ENCODE measurements at places on chromosomes 6 and 20. TPM values are rescaled to one million over a fixed set of nuclear protein-coding genes. Genes with fewer than 3 reads are reported as not detected.

Gene MDFI
- 75.8 TPM for total RNA-seq

Gene EYS
- total RNA-seq = 1.3 TPM

Gene DEFB121
- total RNA-seq = not detected

Gene CTSZ
- 238 TPM for total RNA-seq

Gene NR2E1
- not detected for total RNA-seq

GRCh38 chr20:39865446-39865845 lies 823.6 kb downstream of the MAFB start:
- no peaks in the 10 kb centered on the region for H3K36me3 ChIP-seq
- no peaks in the 10 kb centered on the region for H3K4me1 ChIP-seq
- no peak for DNase-seq
- H3K27me3 ChIP-seq = no peaks in the 10 kb centered on the region

- H3K4me1 ChIP-seq = no peaks in the 10 kb centered on the region
- no peak for DNase-seq
- H3K4me3 ChIP-seq = no peak overlapping the region
Observed at GRCh38 chr6:101614774-101615173, 221.3 kb downstream of the GRIK2 start.

GRCh38 chr6:112049026-112049799 lies 4.7 kb upstream of the CCN6 start:
- H3K27me3 ChIP-seq = no peaks in the 10 kb centered on the region
- no peak for DNase-seq
- H3K36me3 ChIP-seq = no peaks in the 10 kb centered on the region
- no peak overlapping the region for H3K4me3 ChIP-seq
- no peaks in the 10 kb centered on the region for H3K4me1 ChIP-seq

- no peak overlapping the region for H3K4me3 ChIP-seq
- H3K36me3 ChIP-seq = no peaks in the 10 kb centered on the region
- H3K27me3 ChIP-seq = no peaks in the 10 kb centered on the region
Observed at GRCh38 chr6:67971812-67972211, 663.3 kb upstream of the ADGRB3 start.

DNA sequence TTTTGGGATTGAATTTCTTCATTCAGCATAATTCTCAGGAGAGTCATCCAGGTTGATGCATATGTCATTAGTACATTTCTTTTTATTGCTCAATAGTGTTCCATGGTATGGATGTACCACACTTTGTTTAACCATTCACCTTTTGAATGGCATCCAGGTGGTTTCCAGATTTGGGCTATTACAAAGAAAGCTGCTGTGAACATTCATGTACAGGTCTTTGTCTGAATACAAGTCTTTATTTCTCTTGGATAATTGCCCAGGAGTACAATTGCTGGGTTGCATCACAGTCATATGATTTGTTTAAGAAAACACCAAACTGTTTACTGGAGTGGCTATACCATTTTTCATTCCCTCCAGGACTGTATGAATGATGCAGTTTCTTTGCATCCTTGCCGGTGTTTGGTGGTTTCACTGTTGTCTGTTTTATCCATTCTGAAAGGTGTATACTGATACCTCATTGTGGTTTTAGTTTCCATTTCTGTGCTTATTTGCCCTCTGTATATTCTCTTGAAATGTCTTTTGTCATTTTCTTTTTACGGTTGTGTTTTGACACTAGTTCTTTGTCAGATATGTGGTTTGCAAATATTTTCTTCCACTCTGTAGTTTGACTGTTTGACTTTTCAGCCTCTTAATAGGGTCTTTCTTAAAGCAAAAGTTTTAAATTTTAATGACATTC lies 8.8 kb downstream of the CDKAL1 start:
- no peak overlapping the region for H3K4me3 ChIP-seq
- H3K4me1 ChIP-seq = peaks cover 4% of the 10 kb centered on the region
- peaks cover 6% of the 10 kb centered on the region for H3K36me3 ChIP-seq
- no peak overlapping the region for H3K27ac ChIP-seq
- no peaks in the 10 kb centered on the region for H3K27me3 ChIP-seq

- no peak for DNase-seq
- H3K4me1 ChIP-seq = no peaks in the 10 kb centered on the region
- no peak overlapping the region for H3K4me3 ChIP-seq
- H3K27me3 ChIP-seq = no peaks in the 10 kb centered on the region
- H3K36me3 ChIP-seq = no peaks in the 10 kb centered on the region
Observed at GRCh38 chr6:18139935-18140621, 14.8 kb downstream of the TPMT start.

- no peaks in the 10 kb centered on the region for H3K27me3 ChIP-seq
- no peak overlapping the region for H3K4me3 ChIP-seq
- H3K27ac ChIP-seq = no peak overlapping the region
Observed at GRCh38 chr6:130354322-130354721, 11.5 kb upstream of the TMEM200A start.

DNA sequence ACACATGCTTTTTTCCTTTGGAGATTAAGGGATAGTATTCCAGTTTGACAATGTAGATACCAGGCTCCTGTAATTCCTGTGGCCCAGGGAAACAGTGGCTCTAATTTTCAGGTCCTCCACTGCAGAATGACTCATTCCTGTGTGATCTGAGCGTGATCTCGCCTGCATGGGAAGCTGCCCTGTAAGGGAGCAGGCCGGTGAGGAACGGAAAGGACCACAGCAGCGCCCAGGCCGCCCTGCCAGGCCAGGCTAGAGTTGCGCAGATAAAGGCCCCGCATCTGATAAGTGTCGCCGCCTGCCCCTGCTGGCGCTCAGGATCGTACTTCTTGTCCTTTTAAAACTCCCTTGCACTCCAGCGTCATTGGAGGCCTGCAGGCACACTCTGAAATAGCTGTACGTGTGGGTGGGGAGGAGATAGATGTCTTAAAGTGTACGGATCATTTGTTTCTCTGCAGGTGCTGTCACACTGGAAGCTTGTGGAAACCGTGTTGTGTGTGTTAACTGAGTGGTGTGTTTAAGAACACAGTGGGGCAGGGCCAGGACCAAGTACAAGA lies 60.7 kb downstream of the SYNJ2 start:
- no peak for DNase-seq
- no peaks in the 10 kb centered on the region for H3K36me3 ChIP-seq
- H3K27ac ChIP-seq = peak overlapping the region; percentile 82
- H3K4me3 ChIP-seq = no peak overlapping the region
- H3K4me1 ChIP-seq = no peaks in the 10 kb centered on the region
- no peaks in the 10 kb centered on the region for H3K27me3 ChIP-seq

DNA sequence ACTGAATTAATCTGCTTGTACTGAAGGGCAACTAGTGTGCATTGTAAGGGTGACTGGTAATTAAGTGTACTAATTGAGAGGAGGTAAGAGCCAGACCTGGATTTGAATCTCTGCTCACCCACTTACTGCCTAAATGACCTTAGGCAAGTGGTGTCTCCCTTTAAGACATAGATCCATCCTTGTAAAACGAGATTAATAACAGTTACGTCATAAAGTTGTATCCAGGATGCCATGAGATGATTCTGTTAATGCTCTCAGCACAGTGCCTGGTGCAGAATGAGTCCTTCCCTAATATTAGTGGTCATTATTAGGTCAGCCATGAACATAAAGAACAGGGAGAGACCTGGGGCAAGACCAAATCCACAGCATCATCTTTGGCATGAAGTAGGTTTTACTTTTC lies 470.1 kb downstream of the MAFB start:
- no peaks in the 10 kb centered on the region for H3K27me3 ChIP-seq
- no peak overlapping the region for H3K27ac ChIP-seq
- H3K4me1 ChIP-seq = no peaks in the 10 kb centered on the region

DNA sequence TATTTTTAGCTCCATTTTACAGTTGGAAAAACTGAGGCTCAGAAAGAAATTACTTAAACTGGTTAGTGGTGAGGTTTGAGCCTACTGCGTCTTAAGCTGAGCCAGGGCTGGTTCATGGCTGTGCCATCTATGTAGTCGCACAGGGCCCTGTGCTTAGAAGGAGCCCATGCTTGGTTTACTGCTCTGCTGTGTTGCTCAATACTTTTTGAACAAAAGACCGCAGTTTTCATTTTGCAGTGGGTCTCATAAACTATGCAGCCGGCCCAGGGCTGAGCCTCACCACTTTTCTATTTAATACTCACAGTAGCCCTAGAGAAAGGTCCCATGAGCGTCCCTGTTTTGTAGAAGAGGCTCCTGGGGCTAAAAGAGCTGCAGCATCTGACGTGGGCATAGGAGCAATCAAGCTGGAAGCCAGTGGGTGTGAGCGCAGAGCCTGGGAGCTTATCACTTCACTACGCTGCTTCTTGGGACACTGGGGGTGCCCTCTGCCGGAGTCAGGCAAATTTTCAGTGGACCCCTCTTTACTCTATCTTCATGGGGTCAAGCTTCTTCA lies 501 bp downstream of the SIRPB2 start:
- H3K27me3 ChIP-seq = no peaks in the 10 kb centered on the region
- DNase-seq = no peak
- H3K4me1 ChIP-seq = no peaks in the 10 kb centered on the region
- no peaks in the 10 kb centered on the region for H3K36me3 ChIP-seq
- peak overlapping the region; percentile 41 for H3K4me3 ChIP-seq
- peak overlapping the region; percentile 25 for H3K27ac ChIP-seq
